ENCODE measurements at places on chromosomes 13 and 19.
A peak's percentile ranks its signal among the peaks of the same experiment; 100 is the strongest.

GRCh38 chr19:16814526-16815100, 14.6 kb upstream of the SIN3B start:
- no peak for DNase-seq

DNA sequence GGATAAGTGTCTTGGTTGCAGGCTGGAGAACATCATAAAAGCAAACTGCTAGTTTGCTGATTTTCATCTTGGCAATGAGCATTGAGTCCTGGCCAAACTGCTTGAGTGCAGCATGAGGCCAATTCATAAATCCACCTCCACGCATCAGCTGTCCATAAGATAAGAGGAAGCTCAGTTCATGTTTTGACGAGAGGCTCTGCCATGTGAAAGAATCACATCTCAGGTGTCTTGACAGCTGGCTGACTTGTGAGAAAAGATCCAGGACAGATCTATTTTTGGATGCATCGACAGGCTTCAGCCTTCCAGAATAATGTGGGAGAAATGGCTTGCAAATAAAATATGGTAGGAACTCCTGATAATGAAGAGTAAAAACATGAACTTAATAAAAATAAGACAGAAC, 5.4 kb upstream of the ZNF682 start:
- DNase-seq, result no peak

DNA sequence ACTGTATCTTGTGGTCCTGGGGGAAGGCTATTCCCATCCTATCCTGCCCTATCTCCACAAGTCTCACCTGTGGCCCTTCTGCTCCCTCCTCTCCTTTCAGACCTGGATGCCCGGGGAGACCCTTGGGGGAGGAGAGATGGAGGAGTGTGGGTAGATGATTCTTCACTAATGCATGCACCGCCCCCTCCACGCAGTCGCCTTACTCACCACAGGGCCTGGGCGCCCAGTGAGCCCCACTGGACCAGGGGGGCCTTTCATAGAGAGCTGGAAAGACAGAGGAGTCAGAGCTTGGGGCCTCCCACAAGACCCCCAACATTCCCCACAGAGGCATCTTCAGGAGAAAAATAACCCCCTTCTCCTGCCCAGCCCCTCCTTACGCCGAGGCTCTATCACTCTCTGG, 14.3 kb downstream of the COL5A3 start:
- no peak for DNase-seq

DNA sequence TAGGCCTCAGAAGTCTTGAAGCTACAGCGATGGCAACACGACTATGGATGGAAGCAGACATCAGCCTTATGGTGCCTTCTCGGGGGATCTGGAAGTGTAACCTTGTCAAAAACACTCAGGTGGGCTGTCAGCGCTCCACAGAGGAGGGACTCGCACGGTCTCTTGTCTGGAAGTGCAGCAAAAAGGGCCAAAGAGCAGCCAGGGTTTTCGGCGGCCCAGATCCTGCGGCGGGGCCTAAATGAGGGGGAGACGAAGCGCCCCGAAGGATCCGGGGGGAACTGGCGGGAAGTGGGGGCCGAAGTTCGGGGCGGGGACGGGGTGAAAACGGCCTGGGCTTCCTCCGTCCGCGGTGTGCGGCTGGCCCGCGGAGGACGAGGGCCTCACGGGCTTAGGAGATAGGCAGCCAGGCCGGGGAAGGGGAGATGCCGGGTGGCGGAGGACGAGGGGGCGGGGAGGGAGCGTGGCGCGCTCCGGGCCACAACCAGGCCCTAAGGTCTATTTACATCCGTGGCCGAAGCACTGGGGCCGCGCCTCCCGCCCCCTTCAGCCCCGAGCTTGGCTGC, 637 bp downstream of the RANBP3 start:
- no peak for DNase-seq

DNA sequence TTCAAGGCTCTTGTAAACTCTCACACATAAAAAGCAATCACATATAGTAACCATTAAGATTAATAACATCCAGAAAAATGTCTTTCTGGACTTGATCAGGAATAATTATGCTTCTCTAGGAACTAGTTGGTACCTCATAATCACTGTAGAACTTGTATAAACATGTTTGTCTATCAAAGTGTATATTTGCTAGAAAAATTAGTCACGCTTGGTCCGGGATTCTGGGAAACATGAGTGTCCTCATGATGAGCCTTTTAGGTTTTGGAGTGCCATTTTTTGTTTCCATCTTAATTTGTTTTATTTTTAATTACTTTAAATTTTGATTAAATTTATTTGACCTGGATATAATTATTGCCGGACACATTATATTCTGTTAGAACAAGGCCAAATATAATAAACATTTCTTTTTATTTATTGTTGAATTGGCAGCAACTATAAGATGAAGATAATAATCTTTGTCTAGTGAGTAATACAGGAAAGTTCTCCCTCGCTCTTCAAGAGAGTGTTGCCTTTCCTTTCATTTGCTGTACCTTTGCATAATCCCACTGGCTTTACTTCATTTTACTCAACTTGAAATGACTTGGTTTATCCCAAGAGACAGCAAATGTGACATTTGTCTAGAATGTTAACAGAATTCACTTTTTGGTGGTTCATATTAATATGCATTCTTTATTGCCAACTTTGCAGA, 207.0 kb downstream of the NALCN start:
- no peak for DNase-seq

DNA sequence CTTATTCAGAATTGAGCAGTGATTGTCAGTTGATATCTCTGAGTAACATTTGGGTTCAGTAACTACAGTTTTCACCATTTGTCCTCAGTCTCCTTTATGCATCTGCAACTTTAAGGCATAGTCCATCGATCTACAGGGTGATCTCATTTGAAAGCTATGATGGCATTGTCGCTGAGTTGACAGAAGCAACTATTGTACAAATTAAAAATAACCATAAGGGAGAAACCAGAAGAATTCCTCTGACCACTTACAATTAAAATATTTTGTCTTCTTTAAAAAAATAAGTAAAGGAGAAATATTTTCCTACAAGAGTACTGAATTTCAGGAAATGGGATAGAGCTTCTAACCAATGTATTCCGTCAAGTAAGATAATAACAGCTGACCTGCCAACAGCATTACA, 30.6 kb downstream of the RAP2A start:
- DNase-seq, result no peak

GRCh38 chr19:48466561-48467325, 2.4 kb upstream of the CYTH2 start:
- DNase-seq, result peak; percentile 67

- DNase-seq, result peak; percentile 97
These were observed at the start of gene CELF5 for GRCh38 chr19:3224346-3225168. Gene CELF5 (plus strand): TSS chr19:3224661. CDS start chr19:3224740, 79 bp downstream.

DNA sequence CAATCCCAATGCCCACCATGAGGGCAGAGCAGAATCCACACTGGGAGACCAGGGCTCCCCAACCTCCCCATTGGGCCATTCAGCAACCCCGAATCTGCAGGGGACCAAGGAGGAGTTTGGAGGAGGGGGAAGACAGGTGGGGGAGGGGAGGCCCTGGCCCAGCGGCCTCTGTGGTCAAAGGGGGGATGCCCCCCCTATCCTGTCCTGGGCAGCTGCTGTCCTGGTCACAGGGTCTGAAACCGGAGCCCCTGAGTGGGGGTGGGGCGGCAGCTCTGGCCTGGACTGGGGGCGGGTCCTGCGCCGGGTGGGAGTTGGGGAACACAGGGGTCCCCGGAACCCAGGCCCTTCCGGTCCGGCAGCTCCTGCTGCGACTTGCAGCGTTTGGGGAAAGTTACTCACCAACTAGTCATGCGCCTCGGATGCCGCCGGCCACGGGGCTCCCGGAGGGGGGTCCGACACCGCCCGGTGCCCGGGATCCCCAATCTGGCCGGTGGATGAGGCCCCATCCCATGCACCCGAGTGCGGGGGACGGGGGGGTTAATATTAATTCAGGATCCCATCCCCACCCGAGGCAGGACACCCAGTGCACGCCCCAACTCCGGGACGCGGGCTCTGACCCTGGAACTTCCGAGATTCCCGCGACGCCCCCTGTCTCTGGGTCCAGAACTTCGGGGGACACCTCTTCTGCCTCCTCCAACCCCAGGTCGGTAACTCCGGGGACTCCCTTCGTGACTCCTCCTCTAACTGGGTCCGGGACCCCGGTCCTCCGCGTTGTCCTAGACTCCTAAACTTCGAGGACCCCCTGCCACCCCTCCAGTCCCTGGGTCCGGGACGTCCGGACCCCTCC, 872 bp downstream of the HOMER3 start:
- DNase-seq, result no peak

GRCh38 chr19:44476559-44477408, 23.5 kb downstream of the ZNF180 start:
- no peak for DNase-seq

GRCh38 chr13:34571716-34572115, 370.4 kb upstream of the NBEA start:
- DNase-seq, result no peak

DNA sequence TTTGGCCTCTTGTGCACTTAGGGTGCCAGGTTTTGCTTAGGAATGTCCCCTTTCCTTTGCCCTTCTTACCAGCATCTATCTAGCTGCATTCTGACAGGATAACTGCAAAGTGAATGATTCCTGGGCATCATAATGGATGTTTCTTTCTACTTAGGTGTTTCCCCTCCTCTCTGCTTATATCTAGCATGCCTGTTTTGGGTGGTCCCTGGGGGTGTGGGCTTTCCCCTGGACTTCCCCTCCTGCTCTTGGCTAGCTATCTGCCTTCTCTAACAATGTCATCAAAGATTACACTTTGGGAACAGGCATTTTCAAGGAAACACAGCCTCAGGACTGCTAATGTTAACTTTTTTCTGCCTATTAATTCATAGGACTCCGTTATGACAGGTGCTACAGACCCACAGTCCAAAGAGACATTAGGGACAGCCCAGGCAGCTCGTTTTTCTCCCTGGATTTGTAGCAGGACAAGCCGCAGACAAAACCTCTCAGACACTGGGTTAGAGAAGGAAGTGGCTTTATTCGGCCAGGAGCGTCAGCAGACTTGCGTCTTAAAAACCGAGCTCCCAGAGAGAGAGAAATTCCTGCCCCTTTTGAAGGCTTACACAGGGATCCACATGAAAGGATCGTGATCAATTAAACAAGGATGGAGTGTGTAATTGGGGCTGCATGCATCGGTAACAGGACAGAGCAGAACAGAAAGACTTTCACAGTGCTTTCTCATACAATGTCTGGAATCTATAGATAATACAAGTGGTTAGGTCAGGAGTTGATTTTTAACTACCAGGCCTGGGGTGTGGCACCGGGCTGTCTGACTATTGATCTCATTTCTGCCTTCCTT, 17.3 kb downstream of the ZNF700 start:
- DNase-seq, result no peak

DNA sequence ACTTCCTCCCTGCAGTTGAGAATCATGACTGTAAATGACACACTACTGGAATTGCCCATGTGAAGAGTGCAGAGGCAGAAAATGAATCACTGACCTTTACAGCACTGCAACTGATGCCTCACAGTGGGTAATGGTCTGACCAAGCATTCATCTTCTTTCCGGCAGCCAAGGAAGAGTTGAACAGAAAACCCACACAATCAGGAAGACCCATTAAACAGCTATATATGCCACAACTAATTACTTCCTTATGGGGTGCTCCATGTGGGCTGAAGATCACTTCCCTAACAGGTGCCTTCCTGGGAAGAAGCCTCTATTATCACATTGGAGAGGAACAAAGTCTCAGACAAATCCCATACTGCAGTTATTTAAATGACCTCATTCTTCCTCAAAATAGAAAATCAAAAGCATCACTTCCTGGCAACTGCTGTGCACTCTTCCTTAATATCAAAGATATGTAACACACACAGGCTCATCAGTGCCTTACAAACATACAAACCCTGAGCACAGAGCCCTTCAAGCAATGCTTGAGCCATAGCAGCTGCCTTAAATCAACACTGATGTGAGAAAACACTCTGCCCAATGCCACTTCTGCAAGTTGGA, 45.8 kb downstream of the RUBCNL start:
- DNase-seq, result no peak

DNA sequence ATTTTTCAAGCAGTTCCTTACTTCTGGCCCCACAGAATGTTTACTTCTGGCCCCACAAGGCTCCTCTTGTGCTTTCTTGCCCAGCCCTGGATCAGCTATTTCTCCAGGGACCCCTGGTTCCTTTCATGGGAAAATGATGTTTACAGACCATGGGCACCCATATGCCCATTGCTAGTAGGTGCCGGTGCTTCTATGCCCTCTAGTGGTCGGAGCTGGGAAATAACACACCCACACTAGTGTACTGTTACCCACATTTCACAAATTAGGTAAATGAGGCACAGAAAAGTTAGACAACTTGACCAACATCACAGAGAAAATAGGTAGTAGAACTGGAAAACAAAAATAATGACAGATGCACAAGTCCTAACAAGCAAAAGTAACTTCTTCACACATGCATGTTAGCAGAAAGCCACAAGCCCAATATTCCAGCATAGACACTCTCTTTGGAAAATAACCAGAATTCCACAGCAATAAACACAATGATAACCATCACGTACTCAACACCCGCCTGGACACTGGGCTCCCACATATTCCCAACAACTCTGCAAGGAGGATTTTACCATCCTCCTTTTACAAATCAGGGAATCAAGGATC, 1.3 kb upstream of the CEACAM6 start:
- DNase-seq, result peak; percentile 64

DNA sequence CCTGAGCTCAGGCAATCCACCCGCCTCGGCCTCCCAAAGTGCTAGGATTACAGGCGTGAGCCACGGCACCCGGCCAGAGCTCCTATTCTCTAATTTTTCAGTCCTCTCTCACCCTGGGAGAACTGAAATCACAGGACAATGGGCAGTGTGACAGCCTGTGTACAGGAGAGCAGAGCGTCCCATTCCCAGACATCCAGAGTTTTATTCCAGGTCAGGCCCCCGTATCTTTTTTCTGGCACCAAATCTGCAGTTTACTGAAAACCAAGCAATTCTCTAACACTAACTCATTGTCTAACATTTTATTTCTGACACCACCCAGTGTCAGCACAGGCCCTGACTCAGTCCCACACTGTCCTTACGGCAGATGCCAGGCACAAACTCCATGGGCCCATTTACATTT, 6.7 kb downstream of the ZNF708 start:
- no peak for DNase-seq

GRCh38 chr19:2372076-2372612, 12.1 kb downstream of the TMPRSS9 start:
- no peak for DNase-seq

DNA sequence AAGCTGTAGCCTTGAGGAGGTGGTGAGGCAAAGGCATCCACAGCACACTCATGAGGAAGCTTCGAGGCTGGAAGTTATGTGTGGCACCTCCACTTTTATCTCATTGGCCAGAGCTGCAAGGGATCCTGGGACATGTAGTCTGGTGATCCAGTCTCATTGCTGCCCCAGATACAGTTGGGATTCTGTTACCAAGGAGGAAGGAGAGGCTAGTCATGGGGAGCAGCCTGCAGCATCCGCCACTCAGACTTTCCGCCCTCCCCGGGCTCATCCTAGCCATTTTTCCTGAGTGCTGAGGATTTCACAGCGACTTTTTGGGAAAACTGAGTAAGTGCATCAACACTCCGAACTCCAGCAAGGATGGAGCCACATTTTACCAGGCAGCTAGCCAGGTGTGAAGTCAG, 74.4 kb downstream of the DPF1 start:
- DNase-seq, result peak; percentile 34
